Activated CD4-positive, alpha-beta T cell treated with anti-CD3 and anti-CD28 coated beads, Interleukin-2, amount 10 ng/mL, durations not matched to agents 24 days and 14 days (primary cell): ENCODE measurements at places on chromosomes 2 and 18. TPM values are rescaled to one million over a fixed set of nuclear protein-coding genes. Genes with fewer than 3 reads are reported as not detected.

- no peak for DNase-seq
Measured at GRCh38 chr2:121333834-121334558, 49.0 kb upstream of the TFCP2L1 start.

DNA sequence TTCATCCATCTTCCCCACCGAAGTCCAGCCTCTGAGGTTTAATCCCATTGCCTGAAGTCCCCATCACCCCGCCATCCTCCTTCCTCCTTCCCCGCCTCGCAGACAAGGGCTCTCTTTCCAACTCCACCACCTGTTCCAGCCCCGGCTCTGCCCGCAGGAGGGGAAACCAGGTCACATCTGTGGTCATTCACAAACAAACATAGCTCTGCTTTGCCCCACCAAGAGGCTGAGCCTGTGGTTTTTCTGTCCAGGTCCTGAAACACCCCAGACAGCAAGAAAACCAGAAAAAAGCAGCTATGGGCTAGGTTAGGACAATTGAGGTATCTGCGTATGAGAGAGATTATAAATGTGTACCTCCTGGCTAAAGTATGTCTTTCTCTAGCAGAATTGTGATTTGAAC lies 144.7 kb downstream of the GLI2 start:
- no peak for DNase-seq

DNA sequence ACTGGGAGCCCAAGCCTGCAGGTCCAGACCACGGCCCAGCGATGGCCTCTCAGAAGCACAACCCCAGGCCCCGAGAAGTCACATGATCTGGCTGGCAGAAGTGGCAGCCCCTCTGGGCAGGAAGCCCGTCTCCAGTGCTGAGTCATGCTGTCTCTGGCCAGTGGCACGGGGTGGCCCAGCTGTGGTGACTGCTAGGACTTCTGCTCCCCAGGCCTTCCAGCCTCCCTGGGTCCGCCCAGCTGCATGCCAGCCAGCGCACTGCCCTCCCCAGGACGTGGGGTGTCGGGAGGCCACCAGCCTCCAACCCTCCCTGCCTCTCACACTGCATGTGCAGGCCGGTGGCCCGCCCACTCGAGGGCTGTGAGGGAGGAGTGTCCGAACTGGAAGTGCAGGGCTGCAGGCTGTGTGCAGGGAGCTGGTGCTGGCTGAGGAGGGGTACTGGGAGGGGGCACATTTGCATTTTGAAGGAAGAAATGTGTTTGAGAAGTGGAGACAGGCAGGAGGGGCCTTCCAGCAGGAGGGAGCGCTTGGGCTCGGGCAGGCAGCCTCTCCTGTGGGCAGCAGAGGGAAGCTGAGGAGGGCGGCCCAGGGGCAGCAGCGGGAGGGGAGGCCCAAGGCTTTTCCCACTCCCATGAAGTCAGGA lies 17.0 kb upstream of the HPCAL1 start:
- DNase-seq = no peak

Gene KIF5C
- 16.9 and 20.0 TPM in 2 replicates for total RNA-seq

Gene CACNB4
- total RNA-seq = 0.19 and 0.31 TPM in 2 replicates
